ENCODE measurements at places on chromosomes 4 and X.
A peak's percentile ranks its signal among the peaks of the same experiment; 100 is the strongest.

- ATAC-seq = no peak
Measured at GRCh38 chr4:41389356-41389755, 132.6 kb downstream of the UCHL1 start.

GRCh38 chr4:97432551-97432950 is 710.7 kb downstream of the STPG2 start:
- ATAC-seq = no peak

GRCh38 chrX:34716302-34716701 is 59.2 kb upstream of the TMEM47 start:
- no peak for ATAC-seq

- ATAC-seq = no peak
Measured at GRCh38 chr4:93888308-93888707, 59.8 kb downstream of the ATOH1 start.

DNA sequence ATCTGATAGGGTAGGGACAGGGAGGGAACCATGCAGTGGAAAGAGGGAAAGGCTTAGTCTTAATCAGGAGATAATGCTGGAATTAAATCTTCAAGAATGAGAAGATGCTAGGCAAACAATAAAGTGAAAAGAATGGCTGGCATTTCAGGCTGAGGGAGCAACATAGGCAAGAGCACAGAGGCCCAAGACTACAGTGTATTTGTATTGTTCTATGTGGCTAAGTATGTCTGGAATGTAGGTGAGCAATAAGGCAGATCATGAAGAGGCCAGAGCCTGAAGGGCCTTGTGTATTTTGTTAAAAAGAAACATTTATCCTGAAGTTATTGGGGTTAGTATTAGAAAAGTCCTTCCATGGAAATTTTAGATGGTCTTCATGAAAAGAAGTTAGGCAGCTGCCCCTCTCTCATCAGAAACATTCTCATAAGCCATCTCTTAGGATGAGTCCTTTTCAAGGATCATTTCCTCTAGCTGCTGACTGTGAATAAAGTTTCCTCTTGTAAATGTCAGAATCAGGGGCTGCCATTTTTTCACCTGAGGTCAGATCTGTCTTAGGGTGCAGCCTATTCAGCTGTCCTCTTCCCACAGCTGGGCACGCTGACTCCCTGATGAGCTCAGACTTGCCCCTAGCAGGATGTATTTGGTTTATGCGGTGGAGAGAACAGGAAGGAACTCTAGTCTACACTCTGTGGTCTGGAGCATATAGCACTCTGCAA is 46.3 kb downstream of the ATP10D start:
- peak; percentile 97 for ATAC-seq

- ATAC-seq = no peak
Measured at GRCh38 chrX:19870710-19871490, 16.5 kb downstream of the SH3KBP1 start.

DNA sequence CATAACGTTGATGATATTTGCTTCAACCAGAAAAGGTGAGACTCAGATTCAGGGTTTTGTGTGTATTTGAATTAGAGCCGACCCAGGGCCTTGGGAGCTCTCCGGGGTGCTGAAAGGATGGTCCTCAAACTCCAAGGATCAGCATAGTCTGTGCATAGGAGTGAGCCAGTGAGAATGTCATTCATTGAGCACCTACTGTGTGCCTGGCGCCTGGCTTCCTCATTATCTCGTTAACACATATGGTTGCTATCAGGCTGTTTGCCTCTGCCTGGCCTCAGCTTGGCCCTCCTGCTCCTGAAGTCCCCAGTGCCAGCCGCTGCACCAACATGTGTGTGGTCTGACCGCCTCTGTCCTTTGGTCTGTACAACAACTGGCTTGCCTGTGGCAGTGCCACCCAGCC is 25.1 kb upstream of the JAKMIP1 start:
- no peak for ATAC-seq

- ATAC-seq = no peak
Measured at GRCh38 chr4:188110036-188110435, 633 bp upstream of the TRIML2 start.

DNA sequence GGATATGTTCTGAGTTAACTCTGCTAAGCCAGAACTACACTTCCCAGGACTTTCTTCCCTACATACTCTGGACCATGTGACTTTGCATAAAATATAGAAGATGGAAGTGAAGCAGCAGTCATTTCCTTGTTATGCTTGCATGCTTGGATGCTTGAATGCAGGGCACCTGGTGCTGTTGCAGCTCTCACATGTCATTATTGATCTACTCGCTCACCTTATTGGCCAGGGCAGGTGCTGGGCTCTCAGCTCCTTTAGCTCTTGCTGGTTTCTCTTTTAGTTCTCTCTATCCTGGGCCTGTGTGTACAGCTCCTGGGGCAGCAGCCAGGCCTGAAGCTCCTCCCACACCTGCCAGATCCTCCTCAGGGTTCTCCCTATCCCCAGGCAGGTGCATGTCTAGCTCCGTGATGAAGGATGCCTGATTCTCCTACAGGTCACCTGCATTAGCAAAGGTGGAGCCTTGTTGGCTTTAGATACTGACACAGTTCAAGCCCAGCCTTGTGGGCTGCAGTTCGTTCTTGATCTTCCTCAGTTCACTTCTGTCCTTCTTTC is 53.3 kb downstream of the MED28 start:
- no peak for ATAC-seq
